ENCODE measurements at places on chromosomes 5 and 9.

- no peak for DNase-seq
These were observed 698.4 kb downstream of the DNAH5 start for GRCh38 chr5:13246053-13246452.

GRCh38 chr5:172735141-172735831 is 35.7 kb downstream of the DUSP1 start:
- DNase-seq, result no peak

- no peak for DNase-seq
These were observed 1072.1 kb upstream of the WWC1 start for GRCh38 chr5:167219298-167219697.

- DNase-seq, result no peak
These were observed 92.1 kb upstream of the FSTL4 start for GRCh38 chr5:133704411-133704810.

- no peak for DNase-seq
These were observed 665.5 kb upstream of the ZNF608 start for GRCh38 chr5:125411744-125412560.

GRCh38 chr5:148729182-148729581 is 74.9 kb upstream of the HTR4 start:
- DNase-seq, result no peak

DNA sequence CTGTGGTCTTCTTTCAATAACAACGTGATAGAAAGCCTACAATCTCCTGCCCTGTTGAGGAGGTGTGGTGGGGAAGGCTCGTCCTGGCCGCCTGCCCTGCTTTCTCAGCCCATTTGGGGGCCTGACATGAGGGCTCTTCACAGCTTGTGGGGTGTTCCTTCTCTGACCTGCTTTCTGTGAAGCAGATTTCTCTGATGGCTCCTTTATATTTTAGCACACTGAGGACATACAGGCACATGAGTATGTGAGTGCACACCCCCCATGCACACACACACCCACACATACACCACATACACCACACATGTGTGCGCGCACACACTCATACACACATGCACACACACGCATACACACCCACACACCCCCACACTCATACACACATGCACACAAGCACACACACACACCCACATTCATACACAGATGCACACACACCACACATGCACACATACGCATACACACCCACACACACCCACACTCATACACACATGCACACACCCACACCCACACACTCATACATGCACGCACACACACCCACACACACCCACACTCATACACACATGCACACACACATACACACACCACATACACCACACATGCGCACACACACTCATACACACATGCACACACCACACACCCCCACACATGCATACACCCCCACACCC is 117.5 kb downstream of the COL5A1 start:
- DNase-seq, result no peak

- DNase-seq, result no peak
These were observed 39.4 kb downstream of the HOMER1 start for GRCh38 chr5:79474367-79475151.

DNA sequence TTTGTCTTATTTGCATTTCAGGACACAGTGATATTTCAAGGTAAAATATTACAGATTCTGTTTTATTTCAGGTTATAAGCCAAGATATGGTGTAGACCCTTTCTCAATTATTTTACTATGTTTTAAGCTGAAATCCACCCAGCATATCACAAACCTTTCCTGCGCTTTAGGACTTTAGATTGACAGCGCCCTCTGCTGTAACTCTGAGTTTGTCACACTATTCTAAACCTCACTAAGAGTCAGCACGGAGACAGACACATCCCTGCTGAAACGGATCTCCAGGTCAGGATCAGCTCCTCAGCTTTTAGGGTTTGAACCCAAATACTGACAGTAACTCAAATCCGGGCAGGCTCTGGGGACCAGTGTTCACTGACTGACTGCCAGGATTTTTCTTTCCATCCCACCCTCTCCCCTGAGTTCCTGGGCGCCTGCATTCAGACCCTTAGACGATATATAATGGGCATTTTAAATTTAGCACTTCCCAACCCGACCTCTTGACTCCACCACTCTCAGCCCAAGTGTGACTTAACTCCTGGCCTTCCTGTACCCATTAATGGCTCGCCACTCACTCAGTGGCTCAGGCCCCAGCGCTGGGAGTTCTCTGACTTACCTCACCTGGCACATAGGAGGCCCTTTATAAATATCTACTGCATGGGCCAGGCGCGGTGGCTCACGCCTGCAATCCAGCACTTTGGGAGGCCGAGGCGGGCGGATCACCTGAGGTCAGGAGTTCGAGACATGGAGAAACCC is 33.5 kb downstream of the TLX3 start:
- DNase-seq, result peak; percentile 3

Data from NCI-H524 treated with DMSO at 0.1 percent for 48 hours (cell line).